Right renal pelvis (tissue), 4 donors: ENCODE measurements at places on chromosomes 7 and 10. TPM values are rescaled to one million over a fixed set of nuclear protein-coding genes. Genes with fewer than 3 reads are reported as not detected.

GRCh38 chr10:73909540-73910115 is 1.3 kb upstream of the PLAU start:
- DNase-seq, result no peak

The ADAP1 gene
- 18.2 TPM for polyA plus RNA-seq

The IQUB gene
- 5.9 TPM for polyA plus RNA-seq

DNA sequence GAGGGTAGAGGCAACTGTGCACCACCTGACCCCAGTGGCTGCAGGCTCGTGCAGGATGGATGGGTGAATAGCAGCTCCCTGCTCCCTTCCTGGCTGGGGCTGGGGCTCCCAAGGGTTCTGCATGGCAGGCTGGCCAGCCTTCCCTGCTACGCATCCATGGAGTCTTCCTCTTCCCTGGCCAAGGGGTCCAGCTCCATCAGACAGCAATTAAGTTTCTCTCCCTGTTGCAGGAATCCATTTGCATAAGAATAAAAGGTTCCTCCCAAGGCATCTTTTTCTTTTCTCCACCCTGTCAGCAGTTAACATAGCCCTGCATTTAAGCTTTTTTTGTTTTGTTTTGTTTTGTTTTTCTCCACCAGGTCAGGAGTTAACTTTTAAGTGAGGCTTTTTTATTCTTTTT is 10.0 kb upstream of the CPA2 start:
- DNase-seq, result no peak

GRCh38 chr7:43937444-43937843 is 11.2 kb downstream of the UBE2D4 start:
- no peak for DNase-seq

The NEUROD6 gene
- not detected for polyA plus RNA-seq

- no peak for DNase-seq
Observed at GRCh38 chr10:81920213-81920829, 45.3 kb downstream of the NRG3 start.

The DDX21 gene
- 57.2 TPM for polyA plus RNA-seq

- DNase-seq, result no peak
Observed at GRCh38 chr7:136146925-136147324, 169.8 kb upstream of the MTPN start.

The IGFBP1 gene
- polyA plus RNA-seq, result 0.74 TPM

DNA sequence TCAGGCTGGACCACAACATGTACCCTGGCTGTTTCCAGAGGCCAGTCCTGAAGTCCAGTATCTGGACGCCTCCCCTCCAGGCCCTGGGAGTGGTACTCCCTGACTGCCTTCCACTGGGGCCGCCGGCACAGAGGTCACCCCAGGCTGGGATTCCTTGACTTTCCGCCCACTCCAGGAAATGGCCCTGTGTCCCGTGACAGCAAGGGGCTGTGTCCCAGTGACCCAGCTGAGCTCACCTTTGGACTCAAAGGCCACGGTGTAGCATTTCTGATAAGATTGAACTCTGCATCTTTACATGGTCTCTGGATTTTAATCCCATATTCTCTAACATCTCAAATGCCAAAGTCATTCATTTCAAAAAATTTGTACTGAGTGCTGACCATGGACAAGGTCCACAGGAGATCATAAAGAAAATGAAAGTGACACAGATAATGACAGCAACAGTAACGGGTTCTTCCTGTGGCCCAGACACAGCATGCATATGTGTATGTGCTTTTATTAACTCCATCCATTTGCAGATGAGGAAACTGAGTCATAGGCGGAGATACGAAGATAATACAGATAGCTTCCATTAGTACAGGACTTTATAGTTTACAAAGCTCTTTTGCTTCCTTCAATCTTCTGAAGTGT is 5.4 kb downstream of the ADAMTS14 start:
- DNase-seq, result no peak

GRCh38 chr7:727104-727805 is at the start of gene PRKAR1B:
Gene PRKAR1B, minus strand, starts transcription at chr7:727281. Its CDS starts 15,776 bp downstream, at chr7:711505.
- no peak for DNase-seq

GRCh38 chr10:77592510-77592909 is 45.1 kb downstream of the KCNMA1 start:
- DNase-seq, result no peak

The DOCK4 gene
- 20.5 TPM for polyA plus RNA-seq

The CCDC6 gene
- 43.8 TPM for polyA plus RNA-seq

The TAS2R4 gene
- polyA plus RNA-seq, result 1.6 TPM

The NPSR1 gene
- polyA plus RNA-seq, result 0.12 TPM
